ENCODE measurements at places on chromosomes 6 and 20.

- no peak for DNase-seq
Observed at GRCh38 chr20:54433636-54434035, 41.8 kb upstream of the DOK5 start.

GRCh38 chr6:33203443-33204164 lies 851 bp upstream of the HSD17B8 start:
- DNase-seq, result no peak

DNA sequence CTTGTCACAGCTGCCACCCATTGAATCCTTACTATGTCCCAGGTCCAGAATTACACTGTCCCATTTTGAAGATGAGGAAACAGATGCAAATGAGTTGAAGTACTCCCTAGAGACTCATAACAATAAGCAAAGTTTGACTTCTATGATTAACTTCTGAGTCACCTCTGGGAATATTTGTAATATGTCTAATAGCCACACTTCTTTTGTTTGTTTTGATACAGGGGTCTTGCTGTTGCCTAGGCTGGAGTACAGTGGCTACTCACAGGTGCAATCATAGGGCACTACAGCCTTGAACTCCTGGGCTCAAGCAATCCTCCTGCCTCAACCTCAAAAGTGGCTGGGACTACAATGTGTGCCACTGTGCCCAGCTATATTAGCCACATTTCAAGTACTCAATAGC lies 11.4 kb upstream of the SOX12 start:
- no peak for DNase-seq

GRCh38 chr20:46118481-46119020 lies 437 bp downstream of the CD40 start:
- DNase-seq, result peak; percentile 36

DNA sequence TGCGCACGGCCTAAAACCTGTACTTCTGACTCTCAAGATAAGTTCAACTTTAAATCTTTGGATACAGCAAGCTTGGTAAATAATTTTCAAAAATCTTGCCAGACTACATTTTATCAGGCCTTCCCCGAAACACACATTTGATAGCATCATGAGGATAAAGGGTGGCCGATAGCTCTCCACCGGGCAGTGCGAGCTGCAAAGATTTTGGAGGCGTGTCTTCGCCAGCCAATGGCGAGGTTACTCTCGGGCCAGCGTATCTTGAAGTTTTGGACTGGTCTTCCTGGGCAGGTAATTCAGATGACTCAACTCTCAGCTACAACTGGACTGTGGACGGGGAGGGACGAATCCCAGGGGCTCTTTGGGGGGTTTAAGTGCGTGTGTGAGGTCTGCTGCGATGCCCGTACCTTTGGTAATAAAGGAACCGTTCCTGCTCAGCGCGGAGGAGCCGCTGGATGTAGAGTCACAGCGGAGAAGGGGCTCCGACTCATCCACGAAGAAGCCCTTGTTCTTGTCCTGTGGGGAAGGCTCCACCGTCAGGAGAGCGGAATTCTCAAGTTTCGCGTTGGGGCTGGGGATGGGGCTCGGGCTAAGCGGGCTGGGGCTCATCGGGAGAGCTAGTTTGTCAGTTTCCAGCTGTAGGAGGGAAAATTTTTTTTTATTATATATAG lies 75.3 kb downstream of the TNFRSF21 start:
- DNase-seq, result no peak

- DNase-seq, result no peak
Observed at GRCh38 chr20:1062334-1063010, 55.9 kb upstream of the PSMF1 start.
